ENCODE measurements at places on chromosomes 6 and 20. TPM values are rescaled to one million over a fixed set of nuclear protein-coding genes. Genes with fewer than 3 reads are reported as not detected.

Gene EEF1A2
- 1.7 TPM for total RNA-seq

Gene EDN1
- not detected for total RNA-seq

Gene WFDC5
- total RNA-seq = not detected

Gene ARMH2
- total RNA-seq = not detected

Gene ZBTB46
- total RNA-seq = 5.5 TPM

Gene PRDM13
- not detected for total RNA-seq

Gene ZNF335
- total RNA-seq = 24.1 TPM

Gene TREML2
- total RNA-seq = 7.5 TPM

Gene CRIP3
- total RNA-seq = 2.9 TPM

Gene IRF4
- 705 TPM for total RNA-seq

Gene VSTM2L
- not detected for total RNA-seq

Gene ATP9A
- 1.6 TPM for total RNA-seq

Gene HLA-DRB1
- 7.3 TPM for total RNA-seq
